ENCODE measurements at places on chromosomes 1 and 21. TPM values are rescaled to one million over a fixed set of nuclear protein-coding genes. Genes with fewer than 3 reads are reported as not detected.

GRCh38 chr1:235180916-235181460, 19.9 kb upstream of the RBM34 start:
- no peak for DNase-seq

- DNase-seq, result no peak
These were observed 38.9 kb downstream of the XPR1 start for GRCh38 chr1:180670681-180671080.

- no peak for DNase-seq
These were observed 3.1 kb upstream of the ETV3 start for GRCh38 chr1:157141212-157141855.

GRCh38 chr1:202704601-202705000, 5.7 kb downstream of the SYT2 start:
- DNase-seq, result no peak

GRCh38 chr1:230327892-230328284, 98.2 kb downstream of the PGBD5 start:
- DNase-seq, result no peak

GRCh38 chr1:220685879-220686278, 4.3 kb upstream of the C1orf115 start:
- DNase-seq, result no peak

DNA sequence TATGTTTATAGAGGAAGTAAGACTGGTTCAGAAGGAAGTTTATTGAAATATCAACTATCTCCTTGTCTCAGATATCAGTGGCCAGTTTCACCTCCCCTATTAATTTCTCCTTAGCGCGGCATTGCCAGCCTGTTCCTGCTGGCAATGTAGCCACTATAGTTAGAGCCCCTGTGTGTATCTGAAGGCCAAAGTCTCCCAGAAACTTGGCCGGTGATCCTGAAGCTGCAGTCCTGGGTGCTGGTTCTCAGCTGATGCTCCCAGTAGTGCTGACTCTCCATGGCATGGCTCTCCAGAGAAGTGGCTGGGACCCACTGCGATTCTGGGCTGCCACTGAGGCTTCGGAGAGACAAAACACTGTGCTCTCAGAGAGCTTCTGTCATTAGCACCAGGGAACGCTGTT, 59.9 kb downstream of the TNN start:
- DNase-seq, result no peak

GRCh38 chr1:145690587-145691558, 16.3 kb downstream of the PDZK1 start:
- peak; percentile 26 for DNase-seq

DNA sequence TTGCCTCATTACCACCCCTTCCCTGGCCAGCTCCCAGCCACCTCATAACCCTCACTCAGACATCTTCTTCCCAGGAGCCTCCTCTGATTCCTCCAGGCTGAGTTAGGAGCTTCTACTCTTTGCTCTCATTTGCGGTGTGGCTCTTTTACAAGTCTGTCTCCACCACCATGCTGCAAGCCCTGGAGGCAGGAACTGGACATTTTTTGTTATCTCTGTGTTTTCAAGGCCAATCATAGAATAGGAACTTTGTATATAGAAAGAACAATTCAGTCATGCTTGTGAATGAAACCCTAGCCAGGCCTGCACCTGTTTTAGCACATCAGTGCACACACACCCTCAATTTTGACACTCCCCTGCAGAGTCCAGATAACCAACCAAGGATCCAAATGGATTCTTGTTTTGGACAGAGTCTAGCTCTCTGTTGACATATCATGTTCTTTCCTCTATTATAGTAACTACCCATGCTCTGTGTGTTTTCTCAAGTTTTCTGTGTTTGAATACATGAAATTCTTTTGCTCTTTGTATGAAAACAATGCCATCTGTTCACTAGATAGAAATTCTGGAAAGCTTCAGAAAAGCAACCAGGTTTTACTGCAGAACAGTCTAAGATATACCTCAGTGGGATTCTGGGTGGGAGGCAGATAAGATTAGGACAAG, 60.9 kb upstream of the ZNF648 start:
- no peak for DNase-seq

DNA sequence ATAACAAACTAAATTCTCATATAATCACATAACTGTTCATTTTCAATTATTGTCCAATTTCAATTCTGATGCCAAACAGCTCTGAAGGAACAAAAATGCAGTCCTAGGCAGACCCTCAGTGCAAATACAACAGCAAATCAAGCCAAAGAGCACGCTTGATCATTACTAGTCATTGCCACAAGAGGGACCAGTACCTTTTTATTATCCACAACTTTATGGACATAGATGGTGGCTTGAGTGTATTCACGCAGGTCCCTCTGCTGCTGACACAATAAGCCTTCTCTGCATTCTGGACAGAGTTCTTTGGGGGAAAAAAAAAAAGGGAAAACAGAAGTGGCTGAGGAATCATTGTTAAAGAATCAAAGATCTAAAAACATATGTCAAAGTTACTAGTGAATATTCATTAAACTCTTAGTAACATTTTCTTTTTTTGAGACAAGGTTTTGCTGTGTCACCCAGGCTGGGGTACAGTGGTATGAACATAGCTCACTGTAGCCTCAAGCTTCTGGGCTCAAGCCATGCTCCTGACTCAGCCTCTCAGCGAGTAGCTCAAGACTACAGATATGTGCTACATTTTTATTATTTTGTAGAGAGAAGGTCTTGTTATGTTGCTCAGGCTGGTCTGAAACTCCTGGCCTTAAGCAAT, 34.3 kb upstream of the RAP1GAP start:
- DNase-seq, result peak; percentile 70

GRCh38 chr1:92754000-92754718, 30.7 kb downstream of the EVI5 start:
- DNase-seq, result peak; percentile 71

- no peak for DNase-seq
These were observed 136.3 kb downstream of the DUSP10 start for GRCh38 chr1:221605569-221605968.

DNA sequence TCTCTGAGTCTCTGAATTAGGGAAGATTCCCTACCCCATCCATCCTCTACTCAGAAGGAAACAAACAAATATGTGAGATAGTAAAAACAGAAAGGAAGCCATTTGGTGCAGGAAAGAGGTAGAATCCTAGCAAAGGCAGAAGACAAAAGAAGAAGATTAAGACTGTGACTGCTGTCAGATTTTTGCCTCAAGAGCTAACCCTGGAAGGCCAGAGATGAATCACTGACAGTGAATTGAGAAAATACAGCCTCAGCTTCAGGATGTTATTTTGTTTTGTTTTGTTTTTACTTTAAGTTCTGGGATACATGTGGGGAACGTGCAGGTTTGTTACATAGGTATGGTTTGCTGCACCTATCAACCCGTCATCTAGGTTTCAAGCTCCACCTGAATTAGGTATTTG, 31.7 kb downstream of the DSTYK start:
- DNase-seq, result no peak

DNA sequence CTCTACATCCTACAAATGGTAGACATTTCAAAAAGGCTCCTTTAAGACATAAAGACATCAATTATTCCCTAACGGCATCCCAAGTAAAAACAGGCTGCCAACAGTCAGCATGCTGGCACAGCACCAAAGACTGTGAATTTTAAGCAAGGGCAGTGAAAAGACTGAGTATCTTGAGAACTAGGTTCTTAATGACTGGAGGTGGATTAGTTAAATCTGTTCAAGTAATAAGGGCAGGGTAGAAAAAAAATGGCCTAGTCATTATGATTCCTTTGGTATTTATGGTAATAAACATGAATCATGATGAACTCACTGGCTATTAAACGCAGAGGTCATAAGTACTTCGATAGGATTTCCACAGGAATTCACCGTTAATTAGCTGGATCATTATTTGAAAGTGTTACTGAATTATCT, 75.2 kb downstream of the KIFAP3 start:
- DNase-seq, result peak; percentile 91

DNA sequence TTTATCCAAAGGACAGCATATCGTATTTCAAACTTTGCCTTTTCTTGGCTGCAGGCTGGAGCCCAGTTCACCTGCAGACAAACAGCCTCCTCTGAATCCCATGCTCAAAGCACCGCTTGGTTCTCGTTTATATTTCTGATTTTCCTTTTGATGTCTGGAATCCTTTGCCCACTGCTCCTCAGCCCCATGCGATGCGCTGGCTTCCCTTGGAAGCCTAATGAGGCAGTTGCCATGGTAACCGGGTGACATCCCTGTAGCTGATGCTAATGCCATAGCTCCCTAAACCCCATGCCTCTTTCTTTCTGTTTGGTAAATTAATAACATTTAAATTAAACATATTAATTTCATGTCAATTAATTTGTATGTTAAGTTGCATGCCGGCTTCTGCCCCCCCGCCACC, 327.1 kb downstream of the PRDM2 start:
- no peak for DNase-seq

DNA sequence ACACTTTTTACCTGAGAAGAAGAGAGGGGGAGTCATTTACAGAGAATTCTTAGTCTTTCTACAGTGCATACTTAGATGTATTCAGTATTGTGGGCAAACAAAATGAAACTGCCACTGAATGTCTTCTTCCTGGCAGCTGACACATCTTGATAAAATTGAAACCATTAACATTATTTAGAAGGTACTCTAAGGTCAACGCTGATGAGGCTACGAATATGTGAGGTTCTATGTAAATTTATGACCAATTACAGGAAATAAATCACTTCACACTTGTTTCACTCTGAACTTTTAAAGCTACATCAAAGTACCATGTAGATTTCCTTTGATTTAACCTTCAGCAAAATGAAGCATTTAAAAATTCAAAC, 51.3 kb upstream of the GFI1 start:
- DNase-seq, result no peak

DNA sequence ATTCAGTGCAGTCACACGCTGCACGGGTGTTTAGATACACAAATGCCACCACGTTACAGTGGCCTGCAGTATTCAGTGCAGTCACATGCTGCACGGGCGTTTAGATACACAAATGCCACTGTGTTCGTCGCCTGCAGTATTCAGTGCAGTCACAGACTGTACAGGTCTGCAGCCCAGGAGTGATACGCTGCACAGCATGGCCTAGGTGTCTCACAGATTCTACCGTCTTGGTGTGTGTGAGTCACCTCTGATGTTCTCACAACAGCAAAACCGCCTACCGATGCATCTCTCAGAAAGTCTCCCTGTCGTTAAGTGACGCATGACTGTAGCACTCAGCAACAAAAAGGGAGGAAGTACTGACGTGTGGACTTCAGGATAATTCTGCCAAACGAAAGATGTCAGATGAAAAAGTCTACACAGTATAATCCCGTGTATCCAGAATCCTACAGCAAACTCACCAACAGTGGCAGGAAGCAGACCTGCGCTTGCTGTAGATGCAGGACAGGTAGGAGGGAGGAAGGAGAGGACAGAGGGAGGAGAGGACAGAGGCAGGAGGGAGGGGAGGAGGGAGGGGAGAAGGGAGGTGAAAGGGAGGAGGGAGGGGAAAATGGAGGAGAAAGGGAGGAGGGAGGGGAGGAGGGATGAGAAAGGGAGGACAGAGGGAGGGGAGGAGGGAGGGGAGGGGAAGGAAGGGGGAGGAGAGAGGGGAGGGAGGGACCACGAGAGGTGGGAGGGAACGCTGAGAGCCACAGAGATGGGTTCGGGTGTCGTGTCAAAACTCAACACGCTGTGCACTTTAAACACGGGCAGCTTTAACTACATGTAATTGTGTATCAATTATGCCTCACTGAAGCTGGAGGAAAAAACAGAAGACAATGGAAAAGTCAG, 36.3 kb upstream of the PCBP3 start:
- no peak for DNase-seq

DNA sequence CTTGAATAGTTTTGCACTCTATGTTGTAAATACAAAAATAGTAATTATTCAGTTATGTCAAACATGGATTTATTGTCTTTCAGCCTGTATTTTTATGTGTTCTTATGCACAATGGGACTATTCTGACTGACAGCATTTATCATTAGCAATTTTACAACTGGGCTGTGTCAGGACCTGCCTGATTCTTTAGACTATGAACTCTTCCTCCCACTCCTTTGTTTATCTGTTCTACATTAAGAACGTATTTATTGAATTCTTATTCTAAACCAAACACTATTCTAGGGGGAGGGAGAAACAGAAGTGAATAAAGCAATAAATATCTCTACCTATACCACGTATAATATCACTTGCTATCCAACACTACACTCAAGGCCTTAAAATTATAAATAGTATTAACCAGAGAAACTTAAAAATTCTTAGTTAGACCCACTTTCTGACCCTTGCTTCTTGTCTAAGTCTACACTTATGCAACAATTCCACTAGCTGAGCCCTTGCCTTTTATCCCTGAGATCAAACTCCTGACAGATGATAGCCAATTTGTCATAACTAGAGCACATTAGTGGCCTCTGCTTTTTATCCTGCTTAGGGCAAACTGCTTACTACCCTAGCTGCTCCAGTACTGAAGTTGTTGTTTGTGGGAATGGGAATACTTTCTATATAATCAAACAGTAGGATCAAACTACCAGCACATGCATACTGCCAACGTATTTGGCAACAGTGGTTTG, 494.3 kb downstream of the BRINP3 start:
- DNase-seq, result no peak

DNA sequence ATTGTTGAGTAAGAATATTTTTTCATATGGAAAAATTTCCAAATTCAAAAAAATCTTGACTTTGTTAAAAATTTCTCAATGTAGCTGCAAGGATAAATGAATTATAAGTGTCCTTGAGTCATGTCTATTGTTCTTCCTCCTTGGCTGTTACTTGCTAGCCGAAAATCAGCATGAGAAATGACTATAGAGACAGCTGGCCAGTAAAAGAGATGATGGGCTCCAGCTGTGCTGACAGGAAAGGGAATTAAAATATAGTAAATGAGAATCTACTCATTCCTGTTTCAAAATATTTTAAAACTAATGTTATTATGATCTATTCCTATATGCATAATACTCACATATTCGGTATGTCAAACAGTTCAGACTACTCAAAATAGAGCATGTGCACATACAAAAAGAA, 1292.6 kb downstream of the BRINP3 start:
- DNase-seq, result no peak

GRCh38 chr1:34865981-34866761, 6.6 kb upstream of the SMIM12 start:
- no peak for DNase-seq

- DNase-seq, result no peak
These were observed 20.6 kb upstream of the RNU1-4 start for GRCh38 chr1:16719571-16720350.

GRCh38 chr1:200134116-200134515, 106.6 kb downstream of the NR5A2 start:
- DNase-seq, result no peak

GRCh38 chr1:76256289-76257223, 182.0 kb downstream of the ST6GALNAC3 start:
- DNase-seq, result no peak

The FCRL6 gene
- not detected for polyA plus RNA-seq

The EVA1C gene
- polyA plus RNA-seq, result 12.2 TPM

The PPOX gene
- 29.7 TPM for polyA plus RNA-seq

The TMEM82 gene
- not detected for polyA plus RNA-seq

The TESK2 gene
- polyA plus RNA-seq, result 2.4 TPM

The KLHDC7A gene
- polyA plus RNA-seq, result not detected

The SHE gene
- not detected for polyA plus RNA-seq

The RGSL1 gene
- not detected for polyA plus RNA-seq

The TNFRSF4 gene
- not detected for polyA plus RNA-seq

The PRAMEF1 gene
- not detected for polyA plus RNA-seq

The TRIM63 gene
- polyA plus RNA-seq, result not detected

The OR14A2 gene
- polyA plus RNA-seq, result not detected

The CALML6 gene
- 0.45 TPM for polyA plus RNA-seq

The SUMO3 gene
- 82.6 TPM for polyA plus RNA-seq

The GBP2 gene
- polyA plus RNA-seq, result 7.8 TPM
